Left ventricle myocardium inferior (tissue), 1 donor: ENCODE measurements at places on chromosomes 1 and 21.
A peak's percentile ranks its signal among the peaks of the same experiment; 100 is the strongest.

- peaks cover 93% of the 10 kb centered on the region for H3K36me3 ChIP-seq
- H3K4me1 ChIP-seq = peaks cover 34% of the 10 kb centered on the region
- no peaks in the 10 kb centered on the region for H3K27me3 ChIP-seq
- H3K27ac ChIP-seq = no peak overlapping the region
- H3K4me3 ChIP-seq = no peak overlapping the region
Measured at GRCh38 chr1:19087737-19088594, 122.1 kb downstream of the UBR4 start.

GRCh38 chr1:240737298-240737697 lies 125.3 kb upstream of the GREM2 start:
- DNase-seq = no peak
- no peak overlapping the region for H3K4me3 ChIP-seq
- H3K27ac ChIP-seq = no peak overlapping the region

DNA sequence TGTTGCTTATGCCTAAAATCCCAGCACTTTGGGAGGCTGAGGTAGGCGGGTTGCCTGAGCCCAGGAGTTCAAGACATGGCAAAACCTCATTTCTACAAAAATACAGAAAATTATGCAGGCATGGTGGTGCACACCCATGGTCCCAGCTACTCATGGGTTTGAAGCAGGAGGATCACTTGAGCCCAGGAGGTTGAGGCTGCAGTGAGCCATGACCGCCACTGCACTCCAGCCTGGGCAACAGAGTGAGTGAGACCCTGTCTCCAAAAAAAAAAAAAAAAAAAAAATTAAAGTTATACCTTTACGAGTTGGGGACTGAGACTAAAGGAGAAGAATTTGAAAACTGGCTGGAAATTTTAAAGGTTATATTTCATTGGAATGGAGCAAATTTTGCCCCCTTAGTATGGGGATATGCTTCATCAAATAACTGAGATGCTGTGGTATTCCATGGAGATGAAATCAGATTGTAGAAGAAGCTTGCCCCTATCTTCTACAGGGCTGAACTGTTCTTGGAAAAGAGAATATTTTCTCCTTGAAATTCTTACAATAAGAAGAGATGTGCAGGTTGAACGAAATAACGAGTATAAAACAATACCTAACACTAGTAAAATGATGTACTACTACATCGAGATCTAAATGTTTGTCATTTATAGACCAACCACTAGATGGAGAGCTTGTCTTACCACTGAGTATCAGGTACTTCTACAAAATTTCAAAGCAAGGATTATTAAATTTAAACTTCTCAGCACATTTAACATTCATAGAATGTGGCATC lies 34.9 kb upstream of the SCYL3 start:
- DNase-seq = no peak
- H3K36me3 ChIP-seq = no peaks in the 10 kb centered on the region
- H3K4me1 ChIP-seq = peaks cover 18% of the 10 kb centered on the region
- no peak overlapping the region for H3K4me3 ChIP-seq

GRCh38 chr1:149979245-149979971 lies 31.1 kb downstream of the OTUD7B start:
- peaks cover 38% of the 10 kb centered on the region for H3K4me1 ChIP-seq
- H3K27ac ChIP-seq = no peak overlapping the region
- H3K36me3 ChIP-seq = peaks cover 26% of the 10 kb centered on the region
- DNase-seq = no peak

DNA sequence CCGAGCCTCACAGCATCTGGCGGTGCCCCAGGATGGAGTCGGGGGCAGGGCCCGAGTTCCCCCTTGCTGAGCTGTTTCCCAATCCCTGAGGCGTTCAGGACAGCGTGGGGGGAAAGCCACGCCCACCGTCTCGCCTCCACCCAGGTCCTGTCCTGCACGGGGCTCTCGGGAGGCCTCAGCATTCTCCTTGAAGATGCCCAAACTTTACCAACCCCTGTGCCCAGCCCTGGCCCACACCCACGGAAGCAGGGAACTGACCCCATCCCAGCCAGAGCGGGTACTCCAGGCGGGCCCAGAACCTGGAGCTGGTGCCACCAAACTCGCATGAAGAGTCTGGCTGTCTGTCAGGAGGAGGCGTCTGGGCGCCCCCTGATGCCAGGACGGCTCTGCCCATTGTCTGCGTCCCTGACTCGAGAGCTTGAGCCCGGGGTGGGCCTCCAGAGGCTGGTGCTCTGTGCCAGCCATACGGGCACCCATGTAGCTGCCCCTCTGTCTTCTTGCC lies 35.3 kb upstream of the POFUT2 start:
- peaks cover 64% of the 10 kb centered on the region for H3K4me1 ChIP-seq
- no peak overlapping the region for H3K27ac ChIP-seq
- no peaks in the 10 kb centered on the region for H3K27me3 ChIP-seq
- H3K4me3 ChIP-seq = no peak overlapping the region
- peak; percentile 19 for DNase-seq

- H3K4me1 ChIP-seq = no peaks in the 10 kb centered on the region
- no peak overlapping the region for H3K27ac ChIP-seq
- no peaks in the 10 kb centered on the region for H3K36me3 ChIP-seq
Measured at GRCh38 chr1:96515925-96516324, 205.7 kb upstream of the PTBP2 start.

GRCh38 chr1:93729906-93730305 lies 48.3 kb upstream of the BCAR3 start:
- H3K36me3 ChIP-seq = no peaks in the 10 kb centered on the region
- peaks cover 35% of the 10 kb centered on the region for H3K4me1 ChIP-seq
- no peaks in the 10 kb centered on the region for H3K27me3 ChIP-seq
- no peak for DNase-seq
- H3K27ac ChIP-seq = no peak overlapping the region
- no peak overlapping the region for H3K4me3 ChIP-seq

DNA sequence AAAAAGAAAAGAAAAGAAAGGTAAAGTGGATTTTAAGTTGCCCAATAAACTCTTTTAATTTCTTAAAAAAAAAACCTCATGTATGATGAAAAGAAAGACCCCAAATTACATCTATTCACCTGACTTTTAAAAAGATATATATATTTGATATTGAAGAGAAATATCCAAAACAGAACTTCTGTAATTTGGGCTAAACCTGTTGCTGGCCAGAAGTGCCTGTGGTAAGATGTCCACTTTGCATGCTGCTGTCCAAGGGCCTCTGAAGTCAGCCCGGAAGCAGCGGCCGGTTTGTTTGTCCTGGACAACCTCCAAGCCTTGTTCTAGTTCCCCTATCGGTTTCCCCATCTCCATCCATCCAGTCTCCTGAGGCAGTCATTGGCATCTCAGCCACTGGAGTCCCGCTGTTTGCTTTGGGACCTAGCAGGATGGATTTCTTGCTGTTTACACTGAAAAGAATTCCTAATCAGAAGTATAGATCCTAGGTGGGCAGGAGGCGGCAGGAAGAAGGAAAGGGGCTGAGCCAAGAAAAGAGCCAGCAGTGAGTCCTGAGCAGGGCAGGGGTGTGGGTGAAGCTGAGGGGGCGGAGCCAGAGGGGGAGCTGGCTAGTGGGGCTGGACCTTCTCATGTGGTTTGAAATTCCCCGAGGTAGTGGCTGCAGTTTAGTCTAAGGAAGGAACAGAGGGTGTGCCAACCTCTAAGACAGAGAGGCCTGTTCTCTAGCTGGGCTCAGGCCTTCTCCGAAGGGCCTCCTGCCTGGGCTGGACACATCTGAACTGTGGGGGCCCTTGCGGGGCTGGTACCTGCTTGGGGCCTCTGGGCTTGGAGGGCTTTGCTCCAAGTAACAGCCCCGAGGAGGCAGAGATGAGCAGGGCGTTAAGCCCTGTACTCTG lies 3.3 kb downstream of the NCMAP start:
- no peak overlapping the region for H3K27ac ChIP-seq
- H3K4me1 ChIP-seq = peaks cover 22% of the 10 kb centered on the region
- H3K27me3 ChIP-seq = peaks cover 46% of the 10 kb centered on the region
